ENCODE measurements at places on chromosomes 5 and 9.

DNA sequence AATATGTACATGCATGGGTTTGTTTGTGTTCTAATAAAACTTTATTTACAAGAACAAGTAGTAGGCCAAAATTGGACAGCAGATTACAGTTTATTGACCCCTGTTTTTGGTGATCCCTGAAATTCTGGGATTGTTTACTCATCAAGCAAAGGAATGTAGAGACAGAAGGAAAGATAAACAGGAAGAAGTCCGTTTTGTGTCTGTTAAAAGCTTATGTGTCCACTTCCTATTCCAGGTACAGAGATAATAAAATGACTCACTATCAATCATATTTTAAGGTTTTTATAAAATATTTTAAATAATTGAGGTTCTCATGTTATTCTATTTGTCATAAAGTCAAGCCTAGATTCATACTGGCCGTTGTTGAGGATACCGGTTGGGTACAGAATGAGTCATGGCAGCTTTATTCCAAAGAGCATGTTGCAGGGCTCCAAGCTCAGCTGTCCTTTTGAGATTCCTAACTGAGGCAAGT is 214.9 kb upstream of the DAB2 start:
- H3K4me1 ChIP-seq = peaks cover 1% of the 10 kb centered on the region
- H3K27me3 ChIP-seq = no peaks in the 10 kb centered on the region
- no peak for DNase-seq
- H3K36me3 ChIP-seq = no peaks in the 10 kb centered on the region
- H3K27ac ChIP-seq = no peak overlapping the region

GRCh38 chr5:38643616-38644015 is 87.2 kb upstream of the LIFR start:
- DNase-seq = no peak
- H3K27me3 ChIP-seq = peaks cover 7% of the 10 kb centered on the region
- no peaks in the 10 kb centered on the region for H3K36me3 ChIP-seq

- H3K36me3 ChIP-seq = no peaks in the 10 kb centered on the region
- H3K4me3 ChIP-seq = no peak overlapping the region
- H3K27ac ChIP-seq = no peak overlapping the region
- no peaks in the 10 kb centered on the region for H3K4me1 ChIP-seq
Observed at GRCh38 chr9:130972957-130973685, 34.1 kb upstream of the FIBCD1 start.

DNA sequence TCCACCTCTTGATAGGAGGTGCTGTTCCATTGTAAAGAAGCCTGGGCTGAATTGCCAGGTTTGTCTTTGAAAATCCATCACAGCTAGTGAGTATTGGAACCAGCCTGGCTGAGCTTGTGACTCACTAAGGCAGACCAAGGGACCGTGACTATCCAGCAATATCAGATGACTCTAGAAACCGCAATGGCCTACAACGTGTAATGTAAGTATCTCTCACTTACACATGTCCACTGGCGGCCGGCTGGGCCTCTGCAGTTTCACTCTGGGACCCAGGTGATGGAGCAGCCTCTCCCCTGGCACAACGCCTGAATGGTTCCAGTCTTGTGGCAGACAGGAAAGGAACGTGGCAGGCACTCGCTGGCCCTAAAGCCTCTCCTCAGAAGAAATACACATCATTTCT is 3.1 kb upstream of the HRH2 start:
- no peak for DNase-seq
- no peaks in the 10 kb centered on the region for H3K36me3 ChIP-seq
- peaks cover 51% of the 10 kb centered on the region for H3K27me3 ChIP-seq
- no peak overlapping the region for H3K27ac ChIP-seq
- H3K4me3 ChIP-seq = no peak overlapping the region
